ENCODE measurements at places on chromosomes 12 and 14. TPM values are rescaled to one million over a fixed set of nuclear protein-coding genes. Genes with fewer than 3 reads are reported as not detected.

The NKX2-1 gene
- not detected for total RNA-seq

- DNase-seq: no peak
Observed at GRCh38 chr12:8855891-8856290, 33.5 kb downstream of the A2ML1 start.

GRCh38 chr12:121614872-121615467, 11.4 kb upstream of the ORAI1 start:
- DNase-seq: peak; percentile 28

GRCh38 chr14:25308244-25308643, 258.3 kb upstream of the STXBP6 start:
- no peak for DNase-seq

The CRIP1 gene
- total RNA-seq: 3.0 TPM

- no peak for DNase-seq
Observed at GRCh38 chr14:52553002-52553670, 500 bp downstream of the GPR137C start.

DNA sequence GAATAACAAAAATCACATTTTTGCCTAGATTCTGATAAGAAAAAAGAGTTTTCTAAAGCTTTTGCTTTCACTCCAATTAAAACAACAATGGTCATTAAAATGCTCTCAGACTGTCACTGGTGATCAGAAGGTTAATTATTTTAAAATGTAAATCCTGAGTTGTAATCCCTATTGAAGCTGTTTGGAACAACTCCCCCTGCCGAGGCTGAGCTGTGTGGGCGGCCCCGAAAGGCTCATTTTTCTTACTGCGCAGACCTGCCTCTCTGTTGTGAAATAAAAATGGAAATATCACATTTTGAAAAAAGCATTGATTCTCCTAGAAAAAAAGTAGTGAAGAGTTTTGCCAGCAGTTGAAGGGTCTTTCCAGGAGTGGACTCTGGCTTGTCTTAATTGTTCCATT, 174.8 kb upstream of the CDKN3 start:
- no peak for DNase-seq

DNA sequence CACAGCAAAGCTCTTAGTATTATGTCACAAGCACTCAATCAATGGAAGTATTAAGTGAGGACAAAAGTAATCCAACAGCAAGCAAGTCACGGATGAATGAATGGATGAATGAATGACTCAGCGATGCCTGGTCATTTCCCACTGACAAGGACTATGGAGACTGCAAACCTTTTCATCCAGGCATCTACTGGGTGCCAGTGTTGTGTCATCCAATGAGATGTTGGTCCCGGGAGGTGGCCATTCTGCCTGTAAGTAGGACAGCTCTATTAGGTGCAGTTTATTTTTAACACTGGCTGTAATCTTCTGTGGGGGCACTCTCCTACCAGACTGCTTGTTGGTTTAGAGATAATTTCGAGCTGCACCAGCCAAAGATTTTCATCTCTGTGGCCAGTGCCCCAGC, 39.4 kb downstream of the STAB2 start:
- DNase-seq: no peak

The ART4 gene
- not detected for total RNA-seq

The CCDC38 gene
- total RNA-seq: not detected

DNA sequence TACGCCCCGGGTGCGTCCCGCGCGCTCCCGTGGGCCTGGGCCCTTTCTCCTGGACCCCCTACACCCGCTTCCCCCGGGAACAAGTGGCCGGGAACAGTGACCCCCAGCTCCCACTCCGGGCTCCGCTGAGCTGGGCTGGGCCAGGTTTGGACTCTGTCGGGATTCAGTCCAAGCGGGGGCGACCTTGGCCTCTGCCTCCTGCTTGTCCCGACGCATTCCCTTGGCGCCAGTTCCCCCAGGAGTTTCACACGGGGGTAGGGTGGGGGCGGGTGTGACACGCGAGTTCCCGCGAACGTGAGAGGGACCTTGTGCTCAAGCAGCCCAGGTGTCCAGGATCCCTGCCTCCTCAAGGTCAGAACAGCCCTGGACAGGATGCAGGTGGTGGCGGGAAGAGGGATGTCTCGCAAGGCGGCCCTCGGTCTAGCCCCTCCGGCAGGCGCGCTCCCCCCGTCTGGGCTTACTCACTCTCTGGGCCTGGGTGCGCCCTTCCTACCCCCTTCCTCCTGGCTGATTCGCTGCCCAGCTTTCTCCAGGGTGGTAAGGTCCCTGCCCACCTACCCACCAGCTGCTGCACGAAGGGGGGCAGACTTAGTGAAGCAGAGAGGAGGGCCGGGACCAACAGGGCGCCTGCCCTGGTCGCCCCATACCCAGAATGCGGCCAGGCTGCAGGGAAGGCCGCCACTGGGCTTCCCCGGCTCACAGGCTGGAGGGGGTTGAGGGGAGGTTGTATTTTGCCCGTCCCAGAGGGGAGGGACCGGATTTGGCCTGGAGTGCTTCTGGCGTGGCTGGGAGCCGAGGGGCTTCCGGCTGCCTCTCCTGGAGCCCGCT, 862 bp downstream of the CRIP2 start:
- peak; percentile 39 for DNase-seq

GRCh38 chr14:60222820-60223219, 26.2 kb upstream of the PPM1A start:
- DNase-seq: no peak

The HOXC4 gene
- 0.26 TPM for total RNA-seq

DNA sequence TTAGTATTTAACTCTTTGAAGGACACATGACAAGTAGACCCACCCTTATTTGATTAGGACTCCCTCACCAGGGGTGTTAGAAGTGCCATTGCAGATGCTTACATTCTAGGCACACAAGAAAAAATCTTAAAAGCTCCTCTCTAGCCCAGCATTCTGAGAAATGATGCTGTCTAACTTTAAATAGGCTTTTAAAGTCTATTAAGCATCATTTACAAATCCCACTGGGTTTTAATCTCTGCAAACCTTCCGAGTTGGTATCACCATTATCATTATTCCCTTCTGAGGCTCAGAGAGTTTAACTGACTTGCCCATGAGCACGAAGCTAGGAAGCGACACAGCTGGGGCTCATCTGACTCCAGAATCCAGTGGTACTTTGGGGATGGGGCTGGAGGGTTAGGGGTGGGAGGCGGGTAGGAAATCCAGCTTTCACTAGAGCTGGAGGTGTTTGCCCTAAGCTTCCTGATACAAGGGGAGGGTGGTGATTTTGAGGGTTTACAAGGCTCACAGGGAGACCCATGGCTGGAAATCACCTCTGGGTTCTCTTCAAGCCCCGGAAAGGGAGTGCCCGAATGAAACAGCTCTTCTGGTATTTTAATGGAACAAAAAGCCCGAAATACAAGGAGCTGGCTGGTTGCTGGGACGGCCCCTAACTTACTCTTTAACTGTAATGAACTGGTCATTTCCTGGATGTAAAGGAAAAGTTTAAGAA, 109.2 kb upstream of the FUT8 start:
- peak; percentile 52 for DNase-seq

DNA sequence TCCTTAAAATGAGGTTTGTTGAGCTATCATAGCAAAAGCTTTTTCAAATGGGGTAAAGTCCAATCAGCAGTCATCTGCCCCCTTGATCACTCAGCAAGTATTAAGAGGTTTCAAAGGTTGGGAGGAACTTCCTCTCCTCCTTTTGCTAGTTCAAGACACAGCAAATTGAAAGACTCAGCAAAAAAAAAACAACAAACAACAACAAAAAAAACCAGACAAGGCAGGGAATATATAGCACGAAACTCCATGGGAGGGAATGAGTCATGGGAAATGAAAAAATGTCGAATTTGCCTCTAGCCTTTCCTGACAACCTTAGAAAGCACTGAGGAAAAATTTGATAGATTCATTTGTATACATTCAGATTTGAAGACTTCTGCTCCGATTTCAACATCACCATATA, 1.6 kb upstream of the SLC7A8 start:
- no peak for DNase-seq

DNA sequence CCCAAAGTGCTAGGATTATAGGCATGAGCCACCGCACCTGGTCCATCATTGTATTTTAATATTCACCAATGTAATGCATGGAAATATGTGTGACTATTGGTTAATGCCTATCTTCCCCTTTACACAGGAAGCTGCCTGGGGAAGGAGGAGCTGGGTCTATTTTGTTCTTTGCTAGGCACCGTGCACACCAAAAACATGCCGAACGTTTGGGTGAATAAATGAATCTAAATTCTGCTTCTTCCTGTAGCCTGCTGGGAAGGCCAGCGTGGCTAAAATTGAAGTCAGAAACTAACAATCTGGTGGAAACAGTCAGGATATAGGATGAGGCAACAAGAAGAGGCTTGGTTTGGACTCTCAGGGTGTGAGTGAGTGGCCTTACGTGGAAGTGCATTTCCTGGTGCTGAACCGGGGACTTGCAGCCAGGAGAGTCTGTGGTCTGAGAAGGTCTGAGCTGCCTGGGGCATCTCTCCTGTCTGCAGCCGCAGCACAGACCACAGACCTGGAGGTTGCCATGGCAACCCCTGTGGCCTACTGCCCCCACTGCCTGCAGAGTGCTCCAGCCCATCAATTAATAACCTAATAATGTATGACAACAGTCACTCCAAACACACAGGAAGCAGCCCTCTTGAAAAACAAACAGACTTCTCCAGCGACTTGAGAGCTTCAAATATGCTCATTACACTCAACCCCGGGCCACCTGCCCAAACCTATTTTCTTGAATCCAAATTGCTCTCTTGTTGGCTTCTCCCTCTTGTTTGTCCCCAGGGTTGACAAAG, 5.5 kb upstream of the GPR68 start:
- peak; percentile 79 for DNase-seq

GRCh38 chr12:68495336-68496070, 115.2 kb upstream of the RAP1B start:
- peak; percentile 81 for DNase-seq

DNA sequence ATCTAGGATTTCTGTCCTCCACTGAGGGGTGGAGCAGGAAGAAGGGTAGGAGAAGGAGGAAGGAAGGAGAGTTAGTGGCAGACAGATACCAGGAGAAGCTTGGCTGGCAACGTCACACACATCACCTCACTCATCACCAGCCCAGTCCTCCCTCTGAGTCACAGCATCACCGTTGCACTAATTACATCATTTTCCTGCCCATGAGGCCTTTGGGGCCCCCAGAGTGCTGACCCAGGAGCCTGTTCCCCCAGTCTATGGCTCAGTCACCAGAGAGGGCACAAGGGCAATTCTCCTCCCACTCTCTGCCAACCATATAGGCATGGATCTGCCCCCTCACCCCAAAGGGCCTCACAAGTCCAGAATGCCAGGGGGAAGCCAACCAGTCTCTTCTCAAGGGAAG, 4.6 kb downstream of the RND1 start:
- no peak for DNase-seq

DNA sequence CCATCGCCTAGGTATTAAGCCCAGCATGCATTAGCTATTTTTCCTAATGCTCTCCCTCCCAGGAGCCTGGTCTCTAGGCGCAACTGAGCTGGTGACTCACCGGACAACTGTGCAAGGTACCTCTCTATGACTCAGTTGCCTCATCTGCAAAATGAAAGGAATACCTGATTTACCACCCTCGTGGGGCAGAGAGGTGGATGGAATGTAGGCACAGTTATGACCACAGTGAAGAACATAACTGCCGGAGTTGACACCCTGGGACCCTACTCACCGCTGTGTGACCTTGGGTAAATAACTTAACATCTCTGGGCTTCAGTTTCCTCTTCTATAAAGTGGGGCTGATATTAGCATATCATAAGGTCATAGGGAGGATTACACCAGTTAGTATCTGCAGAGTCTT, 22.6 kb downstream of the BCL11B start:
- no peak for DNase-seq

- peak; percentile 41 for DNase-seq
Observed at GRCh38 chr12:49866859-49867569, 24.1 kb upstream of the BCDIN3D start.

The INHBE gene
- total RNA-seq: 26.4 TPM

The TAS2R31 gene
- total RNA-seq: 2.6 TPM

DNA sequence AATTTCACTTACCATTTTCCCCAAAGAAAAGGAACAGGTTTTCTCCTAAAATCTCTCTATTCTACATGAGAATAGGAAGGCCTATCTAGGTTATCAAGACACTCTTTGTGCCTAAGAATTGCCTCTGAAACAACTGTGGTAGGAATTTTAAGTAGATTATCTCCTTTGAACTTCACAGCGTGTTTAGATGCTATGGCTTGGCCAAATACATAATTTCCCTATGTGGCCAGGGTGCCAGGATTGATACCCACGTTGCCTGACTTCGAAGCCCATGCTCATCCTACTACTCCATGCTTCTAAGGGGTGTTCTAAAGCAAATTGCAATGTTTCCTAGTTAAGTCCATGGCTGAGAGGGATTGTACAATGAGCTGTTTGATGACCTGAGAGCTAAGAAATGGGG, 241.5 kb upstream of the FBXO33 start:
- no peak for DNase-seq

The DEGS2 gene
- 0.26 TPM for total RNA-seq

- DNase-seq: no peak
Observed at GRCh38 chr12:91057368-91058165, at the start of gene KERA. KERA (minus strand) TSS chr12:91058024; CDS start chr12:91056281, 1,743 bp downstream.

- no peak for DNase-seq
Observed at GRCh38 chr12:48441069-48441468, 31.3 kb upstream of the ANP32D start.

GRCh38 chr12:76024102-76024781, 7.3 kb downstream of the PHLDA1 start:
- DNase-seq: no peak

- DNase-seq: no peak
Observed at GRCh38 chr12:49950273-49951251, at the start of gene AQP2. AQP2 (plus strand) TSS chr12:49950737; CDS start chr12:49950831, 94 bp downstream.

The STYX gene
- total RNA-seq: 13.1 TPM

The IAPP gene
- not detected for total RNA-seq

DNA sequence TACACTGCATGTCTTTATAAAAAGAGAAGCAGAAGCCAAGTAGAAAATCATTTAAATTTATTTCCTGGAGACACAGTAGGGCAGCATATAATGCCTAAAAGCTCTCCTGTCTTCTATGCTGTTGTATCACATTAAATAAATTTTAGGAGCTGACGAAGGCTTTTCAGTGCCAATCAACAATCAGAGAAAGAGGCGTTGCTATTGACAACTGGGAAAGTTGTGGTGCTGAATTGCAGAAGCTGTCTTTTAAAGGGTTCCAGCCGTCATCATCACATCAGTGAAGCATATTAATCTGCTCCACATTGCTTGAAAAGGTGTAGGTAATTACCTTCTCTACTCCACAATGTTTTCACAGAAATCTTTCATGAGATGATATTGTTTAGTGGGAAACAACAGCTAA, 103.9 kb downstream of the FSCB start:
- no peak for DNase-seq

- DNase-seq: no peak
Observed at GRCh38 chr14:105144026-105144665, 24.4 kb downstream of the JAG2 start.

The TARBP2 gene
- total RNA-seq: 39.3 TPM

The ERG28 gene
- 5.1 TPM for total RNA-seq

DNA sequence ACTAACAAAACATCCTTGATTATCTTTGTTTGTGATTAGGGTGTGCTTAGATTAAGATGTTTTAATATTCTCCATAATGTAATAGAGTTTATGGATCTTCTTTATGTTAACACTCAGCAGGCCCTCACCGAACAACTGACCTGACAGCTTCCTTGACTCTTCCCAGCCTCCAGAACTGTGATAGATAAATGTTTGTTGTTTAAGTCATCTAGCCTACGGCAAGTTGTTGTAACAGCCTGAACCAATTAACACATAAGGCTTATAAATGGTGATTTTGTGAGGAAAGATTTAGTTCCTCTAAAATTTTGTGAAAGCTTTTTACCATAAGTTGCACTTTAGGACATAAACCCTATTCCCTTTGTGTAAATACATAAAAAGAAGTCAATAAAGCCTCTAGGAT, 156.5 kb upstream of the DCN start:
- no peak for DNase-seq
